ENCODE measurements at places on chromosomes 5 and 9.

GRCh38 chr5:60634051-60634450 is 65.9 kb downstream of the DEPDC1B start:
- DNase-seq, result no peak

GRCh38 chr5:79357398-79357797 is 121.5 kb downstream of the JMY start:
- peak; percentile 50 for DNase-seq

GRCh38 chr5:149664083-149664482 is 66.0 kb upstream of the PPARGC1B start:
- no peak for DNase-seq

DNA sequence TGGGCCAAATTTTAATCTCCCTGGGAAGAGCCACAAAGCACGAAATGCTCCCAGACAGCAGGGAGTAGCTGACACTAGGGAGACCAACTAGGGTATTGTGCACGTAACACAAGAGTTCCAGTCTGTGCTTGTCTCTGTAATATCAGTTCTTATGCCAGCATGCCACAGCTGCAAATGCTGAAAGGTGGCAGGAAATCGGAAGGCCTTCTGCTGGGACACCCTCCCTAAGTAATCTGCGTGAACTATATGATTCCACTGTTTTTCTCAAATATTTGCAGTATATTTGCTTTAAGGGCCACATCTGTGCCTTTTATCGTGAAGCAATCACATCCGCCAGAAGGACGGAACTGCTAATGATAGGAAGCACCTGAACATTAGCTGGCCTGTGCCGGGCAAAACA is 12.6 kb downstream of the VLDLR start:
- DNase-seq, result no peak

- no peak for DNase-seq
Observed at GRCh38 chr9:131018621-131019020, 9.6 kb downstream of the LAMC3 start.

GRCh38 chr5:101153526-101153925 is 250.4 kb upstream of the ST8SIA4 start:
- no peak for DNase-seq

DNA sequence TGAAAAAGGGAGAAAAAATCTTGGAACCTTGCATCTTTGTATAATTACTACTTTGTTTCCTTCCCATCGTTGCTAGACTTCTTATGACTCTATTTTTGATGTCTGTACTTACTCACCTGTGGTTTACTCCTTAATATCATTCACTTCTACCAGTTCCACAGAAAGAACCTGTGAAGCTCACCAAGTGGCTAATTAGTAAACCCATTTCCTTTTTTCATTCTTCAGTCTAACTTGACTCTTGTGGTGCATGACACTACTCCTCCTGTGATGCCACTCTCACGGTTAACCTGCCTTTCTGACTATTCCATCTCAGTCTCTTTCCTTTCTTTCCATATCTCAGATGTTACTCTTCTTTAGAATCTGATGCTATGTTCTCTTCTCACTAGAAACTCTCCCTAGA is 14.6 kb downstream of the RECK start:
- DNase-seq, result no peak

DNA sequence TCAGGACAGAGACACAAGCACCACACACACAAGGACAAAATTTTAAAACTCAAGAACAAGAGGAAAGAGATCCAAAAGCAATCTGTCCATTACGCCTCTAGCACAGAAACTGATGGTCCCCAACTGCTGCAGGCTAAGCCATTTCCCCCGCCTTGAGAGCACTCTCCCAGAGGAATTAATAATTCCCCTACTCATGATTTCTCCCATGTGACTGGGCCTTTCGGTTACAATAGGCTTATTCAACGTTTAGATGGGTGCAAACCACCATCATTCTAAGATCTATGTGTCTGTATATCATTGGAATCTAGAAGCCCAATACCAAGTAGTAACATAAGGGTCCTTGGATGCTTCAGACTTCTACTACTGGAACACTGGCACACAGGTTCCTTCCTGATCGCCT is 18.8 kb downstream of the BRD8 start:
- DNase-seq, result no peak

DNA sequence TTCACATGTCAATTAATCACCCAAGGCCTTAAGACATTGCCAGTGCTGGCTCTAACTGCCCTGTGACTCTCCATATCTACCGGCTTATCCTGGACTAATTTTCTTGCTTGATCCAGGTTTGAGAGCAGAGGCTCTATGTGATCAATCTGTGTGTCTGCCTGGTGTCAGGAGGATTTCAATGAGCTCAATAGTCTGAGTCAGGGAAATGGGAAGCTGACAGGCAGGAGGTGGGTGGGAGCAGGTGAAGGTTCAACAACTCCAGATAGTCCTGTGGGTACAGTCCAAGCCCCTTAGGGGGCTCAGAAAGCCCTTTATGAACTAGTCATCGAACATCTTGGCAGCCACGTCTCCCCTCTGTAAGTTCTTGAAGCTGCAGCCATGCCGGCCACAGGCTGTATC is 72.2 kb downstream of the SHB start:
- DNase-seq, result no peak

GRCh38 chr5:14266171-14266570 is 123.0 kb downstream of the TRIO start:
- no peak for DNase-seq

DNA sequence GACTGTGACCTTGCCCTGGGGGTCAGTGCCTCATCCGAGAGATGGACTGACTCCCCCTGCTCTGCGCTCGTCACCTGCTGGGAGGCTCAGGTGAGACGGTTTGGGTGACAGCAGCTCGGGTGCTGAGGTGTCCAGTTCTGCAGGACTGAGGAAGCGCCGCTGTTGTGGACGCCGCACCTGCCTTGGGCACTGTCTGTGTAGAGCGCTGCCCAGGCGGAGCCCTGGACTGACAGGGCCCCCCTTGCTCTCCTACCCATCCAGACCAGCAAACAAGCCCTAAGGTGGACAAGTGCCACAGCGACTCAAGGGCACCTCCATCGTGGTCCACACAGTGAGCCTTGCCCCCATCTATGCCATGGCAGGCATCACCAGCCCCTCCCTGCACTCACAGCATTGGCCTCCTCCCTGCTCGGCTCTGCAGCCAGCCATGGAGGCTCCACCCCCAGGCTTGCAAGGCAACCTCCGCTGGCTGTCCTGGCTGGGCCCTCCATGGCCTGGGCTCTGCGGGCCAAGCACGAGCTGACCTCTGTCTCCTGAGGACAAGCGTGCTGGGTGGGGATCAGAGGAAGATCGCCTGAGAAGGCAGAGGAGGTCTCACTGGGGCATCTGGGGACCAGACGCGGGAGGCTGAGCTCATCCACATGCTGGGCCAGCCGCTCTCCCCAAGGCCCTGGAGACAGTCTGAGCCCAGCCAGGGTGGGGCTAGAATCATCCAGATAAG is 87.1 kb upstream of the COL5A1 start:
- peak; percentile 67 for DNase-seq

- no peak for DNase-seq
Observed at GRCh38 chr5:98734646-98735045, 38.8 kb upstream of the RGMB start.

DNA sequence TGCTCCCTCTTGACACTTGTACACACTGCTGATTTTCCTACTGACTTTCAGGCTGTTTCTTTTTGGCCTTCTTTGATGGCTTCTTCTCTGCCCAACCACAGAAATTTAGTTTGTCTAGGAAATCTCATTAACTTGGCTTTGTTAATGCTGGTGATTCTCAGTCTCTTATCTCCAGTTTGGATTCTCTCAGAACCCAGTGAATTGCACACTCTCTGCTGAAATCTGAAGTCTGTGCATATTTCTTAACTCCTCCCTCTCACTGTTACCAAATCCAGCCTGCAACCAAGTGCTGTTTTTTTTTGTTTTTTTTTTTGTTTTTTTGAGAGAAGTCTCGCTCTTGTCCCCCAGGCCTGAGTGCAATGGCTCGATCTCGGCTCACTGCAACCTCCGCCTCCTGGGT is 117.2 kb downstream of the CDC42SE2 start:
- no peak for DNase-seq

GRCh38 chr5:5787373-5787772 is 364.9 kb downstream of the ICE1 start:
- no peak for DNase-seq

- no peak for DNase-seq
Observed at GRCh38 chr9:110546411-110546871, 33.1 kb downstream of the SVEP1 start.

DNA sequence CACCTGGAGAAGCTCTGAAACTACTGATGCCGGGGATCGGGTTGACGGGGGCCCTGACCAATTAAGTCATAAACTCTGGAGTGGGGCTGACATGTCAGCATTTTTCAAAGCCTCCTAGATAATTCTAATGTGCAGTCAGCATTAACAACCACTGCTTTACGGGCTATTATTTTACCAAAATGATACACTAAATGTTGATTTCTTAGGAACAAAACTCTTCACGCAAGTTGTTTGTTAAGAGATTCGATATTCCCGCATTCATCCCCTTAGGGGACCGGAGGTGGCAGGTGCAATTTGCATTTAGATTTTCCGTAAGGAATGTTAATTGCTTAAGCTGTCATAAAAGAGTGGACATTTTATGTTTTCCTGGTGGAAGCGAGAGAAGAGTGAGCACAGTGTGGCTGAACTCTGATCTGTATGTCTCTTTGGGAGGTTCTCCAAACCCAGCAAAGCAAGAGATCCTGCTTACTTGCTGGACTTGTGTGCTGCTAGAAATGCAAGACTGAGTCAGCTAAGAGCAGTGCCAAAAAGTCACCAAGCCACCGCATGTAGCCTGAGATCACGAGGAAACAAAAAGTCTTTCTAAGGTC is 77.6 kb downstream of the UGCG start:
- peak; percentile 32 for DNase-seq

DNA sequence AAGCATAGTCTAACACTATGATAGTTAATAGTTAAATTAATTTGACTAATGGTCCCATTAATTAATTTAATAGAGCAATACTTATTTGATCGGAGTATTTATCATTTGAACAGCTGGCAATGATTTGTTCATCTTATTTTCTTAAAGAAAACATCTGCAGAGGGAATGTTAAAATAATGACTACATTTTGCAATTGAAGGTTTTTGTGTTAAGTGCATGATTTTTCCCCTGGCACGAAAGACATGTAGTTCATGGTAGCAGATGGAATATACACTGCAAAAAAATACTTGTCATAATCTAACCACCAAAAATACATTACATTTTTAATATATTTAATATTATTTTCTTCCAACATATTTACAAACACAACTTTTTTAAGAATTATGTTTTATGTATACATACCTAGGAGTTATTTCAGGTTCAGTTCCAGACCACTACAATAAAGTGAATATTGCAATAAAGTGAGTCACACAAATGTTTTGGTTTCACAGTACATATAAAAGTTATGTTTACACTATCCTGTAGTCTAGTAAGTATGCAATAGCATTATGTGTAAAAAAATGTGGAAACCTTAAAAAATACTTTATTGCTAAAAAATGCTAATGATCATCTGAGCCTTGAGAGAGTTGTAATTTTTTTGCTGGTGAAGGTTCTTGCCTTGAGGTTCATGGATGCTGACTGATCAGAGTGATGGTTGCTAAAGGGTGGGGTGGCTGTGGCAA is 292.6 kb upstream of the DAB2 start:
- DNase-seq, result peak; percentile 59

DNA sequence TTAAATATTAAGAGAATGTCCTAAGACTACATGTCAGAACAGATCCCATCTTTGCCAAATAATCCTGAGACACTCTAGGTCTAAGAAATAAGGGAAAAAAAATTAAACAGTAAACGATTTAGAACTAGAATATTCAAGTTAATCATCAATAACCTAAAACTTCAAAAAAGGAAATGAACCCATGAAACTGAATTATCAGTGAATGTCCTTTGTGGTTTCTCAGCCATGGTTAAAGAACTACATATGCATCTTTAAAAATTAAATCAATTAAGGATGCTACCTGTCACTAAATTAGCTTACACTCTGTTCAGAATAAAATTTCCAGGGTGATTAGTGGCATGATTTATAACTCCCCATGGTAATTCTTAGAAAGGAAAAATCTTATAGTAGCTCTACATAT is 850.0 kb upstream of the C9orf72 start:
- no peak for DNase-seq

DNA sequence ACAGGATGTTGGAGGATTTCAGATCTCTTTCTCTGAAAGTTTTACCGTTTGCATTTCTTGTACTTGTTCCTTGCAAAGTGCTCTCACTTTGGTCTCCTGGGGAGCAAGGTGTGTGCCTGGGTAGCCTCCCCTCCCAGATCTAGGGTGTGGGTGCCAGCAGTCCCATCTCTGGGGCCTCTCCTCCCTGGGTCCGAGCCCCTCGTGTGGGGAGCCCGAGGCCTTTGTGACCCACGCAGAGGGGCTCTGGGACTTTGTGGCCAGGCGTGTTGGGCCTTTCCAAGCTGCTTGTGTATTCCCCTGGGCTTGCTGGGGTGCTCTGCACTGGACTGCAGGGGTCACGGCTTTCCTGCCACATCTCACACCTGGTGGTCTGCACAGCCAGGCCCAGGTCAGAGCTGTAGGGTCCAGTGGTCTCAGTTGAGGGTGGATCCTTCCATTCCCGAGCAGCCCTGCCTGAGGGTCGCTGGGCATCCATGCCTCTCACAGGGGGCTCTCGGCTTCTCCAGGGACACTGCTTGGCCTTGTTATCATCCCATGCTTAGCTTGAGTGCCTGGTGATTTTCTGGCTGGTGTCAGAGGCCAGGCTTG is 96.3 kb downstream of the CACNA1B start:
- no peak for DNase-seq

- no peak for DNase-seq
Observed at GRCh38 chr5:1228120-1228519, 2.9 kb downstream of the SLC6A18 start.

GRCh38 chr9:8876303-8876702 is 1076.7 kb upstream of the DMAC1 start:
- peak; percentile 21 for DNase-seq

- no peak for DNase-seq
Observed at GRCh38 chr5:17259630-17260257, 42.3 kb downstream of the BASP1 start.

DNA sequence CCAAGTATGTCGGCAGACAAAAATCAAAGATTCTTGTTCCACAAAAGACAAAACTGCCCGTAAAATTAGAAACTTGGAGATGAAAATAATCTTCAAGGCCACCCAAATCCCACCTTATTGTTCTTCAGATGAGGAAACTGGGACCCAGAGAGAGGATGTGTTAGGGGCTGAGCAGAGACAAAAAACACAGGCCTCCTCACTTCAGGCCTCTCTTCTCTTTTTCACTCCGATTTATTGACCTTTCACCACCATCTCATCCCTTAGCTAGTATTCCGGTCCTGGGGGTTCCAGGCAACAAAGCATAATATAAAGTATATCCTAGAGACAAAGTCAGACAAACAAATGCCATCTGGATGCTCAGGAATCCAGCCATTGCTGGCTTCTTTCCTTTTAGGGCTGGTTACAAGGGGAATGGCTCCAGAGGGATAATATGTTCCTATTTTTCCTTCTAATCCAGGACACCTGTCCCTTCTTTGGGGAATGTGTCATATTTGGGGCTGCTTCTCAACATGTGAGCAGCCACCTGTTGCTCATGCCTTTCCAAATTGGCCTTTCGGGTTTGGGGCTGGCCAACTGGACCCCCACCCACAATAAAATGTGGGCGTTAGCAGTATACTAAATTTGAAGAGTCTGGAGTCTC is 42.2 kb upstream of the AFAP1L1 start:
- DNase-seq, result no peak

GRCh38 chr9:109861918-109862317 is 81.9 kb downstream of the PALM2AKAP2 start:
- DNase-seq, result peak; percentile 55
